Right atrium auricular region (tissue), 2 donors: ENCODE measurements at places on chromosomes 1 and 21. TPM values are rescaled to one million over a fixed set of nuclear protein-coding genes. Genes with fewer than 3 reads are reported as not detected.

- no peaks in the 10 kb centered on the region for H3K27me3 ChIP-seq
- H3K4me1 ChIP-seq: no peaks in the 10 kb centered on the region
- no peak for DNase-seq
- H3K36me3 ChIP-seq: no peaks in the 10 kb centered on the region
Observed at GRCh38 chr1:205630651-205631009, 1.2 kb downstream of the ELK4 start.

MAP1LC3C gene
- total RNA-seq: not detected

FNDC5 gene
- total RNA-seq: 112 TPM

GRCh38 chr21:36396971-36397370 is 11.8 kb downstream of the CHAF1B start:
- no peaks in the 10 kb centered on the region for H3K27me3 ChIP-seq
- H3K27ac ChIP-seq: no peak overlapping the region
- H3K4me3 ChIP-seq: no peak overlapping the region
- H3K4me1 ChIP-seq: no peaks in the 10 kb centered on the region
